Dorsolateral prefrontal cortex (tissue), 122 donors: ENCODE measurements at places on chromosomes 4 and X. TPM values are rescaled to one million over a fixed set of nuclear protein-coding genes. Genes with fewer than 3 reads are reported as not detected.

DNA sequence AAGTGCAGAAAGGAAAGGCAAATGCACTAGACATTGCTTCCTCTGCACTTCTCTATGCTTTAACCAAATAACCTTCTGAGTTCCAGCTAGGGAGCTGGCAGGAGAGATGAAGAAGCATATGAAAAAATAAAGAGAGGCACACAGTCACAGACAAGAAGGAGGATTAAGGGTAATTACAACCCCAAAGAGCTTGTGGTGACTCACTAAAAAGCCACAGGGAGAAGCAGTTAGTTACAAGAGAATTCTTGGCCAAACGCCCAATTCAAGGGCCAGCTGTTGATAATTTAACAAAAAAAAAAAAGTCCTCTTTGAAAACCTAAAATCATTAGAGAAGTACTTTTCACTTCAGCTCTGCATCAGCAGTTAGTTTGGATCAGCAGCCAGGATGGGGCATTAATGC is 478.0 kb downstream of the KCNIP4 start:
- DNase-seq = no peak

- no peak for DNase-seq
Observed at GRCh38 chr4:14596028-14596427, 406.3 kb upstream of the CPEB2 start.

GRCh38 chr4:56844802-56845580 is 23.5 kb upstream of the SPINK2 start:
- no peak for DNase-seq

- DNase-seq = no peak
Observed at GRCh38 chrX:130144509-130144908, 21.1 kb downstream of the AIFM1 start.

DNA sequence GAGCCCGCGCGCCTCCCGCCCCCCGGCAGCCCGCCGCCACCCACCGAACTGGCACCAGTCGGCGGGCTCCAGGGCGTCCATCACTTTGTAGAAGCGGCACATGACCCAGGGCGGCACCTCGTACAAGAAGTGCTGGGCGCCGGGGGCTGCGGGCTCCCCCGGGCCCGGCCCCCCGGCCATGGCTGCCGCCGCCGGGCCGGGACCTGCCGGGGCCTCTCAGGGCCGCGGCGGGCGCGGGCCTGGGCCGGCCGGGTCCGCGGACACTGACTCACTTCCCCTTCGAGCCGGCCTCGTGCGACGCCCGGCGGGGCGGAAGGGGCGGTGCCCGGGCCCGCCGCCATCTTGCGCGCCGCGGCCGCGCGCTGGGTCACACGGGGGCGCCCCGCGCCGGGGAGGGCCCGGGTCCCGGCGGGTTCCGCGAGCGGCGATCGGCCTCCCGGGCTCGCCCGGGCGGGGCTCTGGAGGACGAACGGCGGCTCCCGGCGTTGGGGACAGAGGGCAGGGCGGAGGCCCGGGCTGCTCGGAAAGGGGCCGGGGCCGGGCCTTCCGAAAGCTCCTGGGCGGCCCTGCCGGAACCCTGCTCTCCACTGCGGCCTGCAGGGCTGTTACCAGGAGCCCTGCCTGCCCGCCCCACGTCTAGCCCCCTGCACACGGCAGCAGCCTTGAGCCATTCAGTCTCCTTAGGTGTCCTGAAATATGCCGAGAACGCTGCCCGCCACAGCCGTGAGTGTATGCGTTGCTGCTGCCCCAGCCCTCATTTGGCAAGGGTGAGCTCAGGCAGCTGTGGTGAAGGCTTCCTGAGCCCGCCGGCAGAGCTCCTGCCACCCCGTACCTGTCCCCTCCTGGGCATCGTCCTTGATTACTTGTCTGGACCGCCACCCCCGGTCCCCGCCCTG is at the start of gene IRAK1:
IRAK1 (minus strand) TSS at position 270 of the 896 bp plus-strand sequence; CDS start at position 180, 90 bp downstream.
- no peak for DNase-seq

The PLXNA3 gene
- total RNA-seq = 47.1 TPM

The CDX4 gene
- total RNA-seq = not detected
